SW 1271 (cell line): ENCODE measurements at places on chromosomes 1 and 21.

- no peak for DNase-seq
Measured at GRCh38 chr1:195019385-195019784, 1588.9 kb downstream of the KCNT2 start.

DNA sequence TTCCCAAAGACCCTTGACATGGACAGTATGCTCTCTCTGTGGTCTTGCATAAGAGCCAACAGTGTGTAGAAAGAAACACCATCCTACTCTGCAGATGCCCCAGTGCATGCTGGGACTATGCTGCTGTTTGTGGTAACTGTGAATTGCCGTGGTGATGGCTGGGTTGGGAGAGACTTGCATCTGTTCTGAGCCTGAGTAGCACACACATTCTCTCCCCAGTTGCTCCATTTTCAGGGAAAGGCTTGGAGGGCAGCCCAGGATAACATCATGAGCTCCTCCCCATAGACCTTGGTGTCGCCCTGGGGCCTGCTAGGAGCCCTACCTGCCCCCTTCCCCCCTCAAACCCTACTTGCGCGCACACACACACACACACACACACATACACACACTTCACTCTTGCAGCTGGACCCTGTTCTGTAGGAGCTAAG is 120.9 kb upstream of the IPO9 start:
- DNase-seq, result no peak

- peak; percentile 21 for DNase-seq
Measured at GRCh38 chr1:208093754-208094719, 150.1 kb downstream of the PLXNA2 start.

- no peak for DNase-seq
Measured at GRCh38 chr1:162635418-162635817, 3.2 kb downstream of the DDR2 start.

DNA sequence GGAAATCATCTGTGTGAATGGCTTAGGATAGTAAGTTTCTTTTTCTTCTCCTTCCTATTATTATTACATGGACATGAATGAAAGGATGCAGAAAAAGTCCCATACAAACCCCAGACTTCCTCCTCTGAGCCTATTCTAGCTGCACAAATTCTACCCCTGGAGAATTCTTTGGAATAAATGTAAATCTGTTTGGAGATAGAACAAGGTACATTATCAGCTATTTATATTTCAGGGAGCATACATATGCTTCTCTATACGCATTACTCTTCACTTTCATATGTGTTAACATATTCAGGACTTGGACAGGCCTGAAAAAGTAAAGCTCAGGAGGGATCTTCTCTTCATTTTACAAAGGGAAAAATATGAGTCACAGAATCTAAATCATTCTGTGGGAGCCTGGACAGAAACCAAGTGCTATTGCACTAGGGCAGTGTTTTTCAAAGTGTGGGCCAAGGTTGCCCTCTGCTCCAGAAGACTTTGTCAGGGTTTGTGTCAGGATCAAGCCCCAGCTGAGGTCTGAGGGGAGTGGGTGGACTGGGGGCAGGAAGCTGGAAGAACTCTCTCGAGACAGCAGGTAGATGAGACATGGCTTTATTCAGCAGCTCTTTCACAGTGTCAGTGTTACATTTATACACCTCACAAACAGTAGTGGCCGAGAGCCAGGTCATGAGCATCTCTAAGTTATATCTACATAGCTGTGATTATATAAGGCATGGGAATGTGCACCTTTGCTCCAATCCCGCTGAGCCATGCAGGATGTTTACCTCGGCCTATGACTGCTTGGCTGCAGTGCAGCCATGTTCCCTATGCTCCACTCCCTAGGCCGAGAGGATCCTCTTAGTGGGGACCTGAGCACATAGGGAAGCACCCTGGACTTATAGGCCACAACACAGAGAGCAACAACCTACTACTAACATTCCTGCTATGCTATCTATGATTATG is 114.3 kb downstream of the GDAP2 start:
- no peak for DNase-seq

- DNase-seq, result peak; percentile 64
Measured at GRCh38 chr1:11693024-11693590, 1.6 kb downstream of the DRAXIN start.

DNA sequence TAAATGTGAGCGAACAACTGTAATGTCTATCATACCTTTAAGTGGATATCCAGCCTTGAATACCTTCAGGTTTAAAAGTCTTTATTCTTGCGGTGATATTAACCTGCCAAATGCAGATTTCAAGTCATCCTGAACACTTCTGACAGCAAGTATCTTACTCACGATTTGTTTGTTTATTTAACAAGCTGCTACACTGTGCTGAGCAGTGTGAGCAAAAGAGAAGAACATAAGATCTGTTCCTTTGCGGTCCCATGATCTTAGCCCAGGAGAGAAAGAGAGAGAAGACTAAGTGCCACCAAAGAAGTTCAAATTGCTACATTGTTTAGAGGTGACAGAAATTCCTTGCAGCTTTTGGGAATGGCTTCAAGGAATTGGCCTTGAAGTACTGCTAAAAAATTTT is 9.5 kb upstream of the IL24 start:
- DNase-seq, result no peak

DNA sequence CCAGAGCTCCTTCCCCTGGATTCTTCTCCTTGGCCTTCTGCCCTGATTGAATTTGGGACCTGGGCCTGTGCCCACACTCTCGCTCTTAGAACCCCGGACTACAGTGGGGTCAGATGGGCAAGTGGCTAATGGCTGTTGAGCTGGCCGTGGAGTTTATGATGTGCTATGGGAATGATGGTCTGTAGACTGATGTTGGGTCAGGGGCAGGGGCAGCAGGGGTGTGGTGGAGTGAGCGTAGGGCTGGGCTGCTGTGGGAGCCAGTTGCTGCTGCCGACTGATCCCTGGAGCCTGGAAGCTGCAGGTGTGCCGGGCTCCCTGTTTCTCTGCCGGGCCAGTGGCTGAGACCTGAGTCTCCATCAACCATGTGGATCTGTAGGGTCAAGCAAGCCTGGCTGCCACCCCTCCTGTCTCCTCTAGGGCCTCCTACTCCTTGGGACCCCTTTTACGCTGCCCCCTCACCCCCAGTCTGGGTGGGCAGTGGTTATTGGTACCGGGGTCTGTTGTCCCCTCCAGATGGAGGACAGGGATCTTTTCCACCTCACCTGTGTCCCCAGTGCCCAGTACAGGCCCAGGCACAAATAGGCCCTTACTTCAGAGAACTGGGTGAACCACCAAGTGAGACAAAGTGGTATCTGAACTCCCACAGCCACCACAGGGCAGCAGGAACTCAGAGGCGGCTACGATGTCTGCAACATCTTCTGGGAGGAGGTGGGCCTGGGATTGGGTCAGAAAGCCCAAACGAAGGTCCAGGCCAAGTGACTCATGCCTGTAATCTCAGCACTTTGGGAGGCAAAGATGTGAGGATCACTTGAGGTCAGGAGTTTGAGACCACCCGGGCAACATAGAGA is 5.1 kb downstream of the PODN start:
- no peak for DNase-seq

DNA sequence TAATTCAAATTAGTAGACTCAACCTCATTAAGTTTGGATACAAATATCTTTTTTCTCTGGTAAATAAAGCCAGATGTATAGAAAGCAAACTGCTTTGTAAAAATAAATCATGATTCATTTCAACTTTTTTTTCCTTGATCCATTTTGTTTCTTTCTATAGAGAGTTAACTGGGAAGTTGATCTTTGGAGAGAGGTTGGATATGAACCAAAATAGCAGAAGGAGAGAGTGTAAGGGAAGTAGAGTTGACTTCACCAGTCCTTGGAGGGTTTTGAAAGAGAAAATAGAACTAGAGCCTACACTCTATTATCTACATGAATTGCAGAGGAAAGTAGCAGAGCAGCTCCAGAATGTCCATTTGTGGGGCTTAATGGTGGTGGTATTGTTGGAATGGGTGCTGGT is 243.8 kb downstream of the ADGRL2 start:
- no peak for DNase-seq

GRCh38 chr21:42652527-42653230 is 742 bp upstream of the PDE9A start:
- peak; percentile 59 for DNase-seq

- DNase-seq, result no peak
Measured at GRCh38 chr1:58104960-58105359, 441.6 kb downstream of the OMA1 start.

DNA sequence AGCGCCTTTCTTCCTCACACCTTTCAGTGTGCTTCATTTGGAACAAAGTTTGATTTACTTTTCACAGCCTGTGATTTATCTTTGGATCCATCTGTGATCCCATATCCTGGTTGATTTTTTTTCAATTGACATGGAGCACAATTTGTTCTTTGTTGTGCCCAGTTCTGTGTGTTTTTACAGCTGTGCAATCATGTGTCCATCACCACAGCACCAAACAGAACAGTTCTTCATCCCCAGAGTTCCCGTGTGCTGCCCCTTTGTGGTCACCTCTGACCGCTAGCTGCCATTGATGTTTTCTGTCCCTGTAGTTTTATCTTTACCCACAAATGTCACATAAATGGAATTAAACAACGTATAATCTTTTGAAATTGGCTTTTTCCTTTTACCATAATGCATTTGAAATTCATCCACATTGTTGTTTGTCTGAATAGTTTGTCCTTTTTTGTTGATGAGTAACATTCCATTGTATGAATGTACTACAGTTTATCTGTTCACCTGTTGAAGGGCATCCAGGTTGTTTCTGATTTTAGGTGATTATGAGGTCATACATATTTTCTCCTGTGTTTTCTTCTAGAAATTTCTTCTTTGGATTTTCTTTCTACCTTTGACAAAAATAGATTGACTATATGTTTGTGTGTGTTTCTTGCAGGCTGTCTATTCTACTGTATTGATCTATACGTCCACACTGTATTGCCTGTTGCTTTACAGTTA is 17.4 kb downstream of the MIGA1 start:
- no peak for DNase-seq

DNA sequence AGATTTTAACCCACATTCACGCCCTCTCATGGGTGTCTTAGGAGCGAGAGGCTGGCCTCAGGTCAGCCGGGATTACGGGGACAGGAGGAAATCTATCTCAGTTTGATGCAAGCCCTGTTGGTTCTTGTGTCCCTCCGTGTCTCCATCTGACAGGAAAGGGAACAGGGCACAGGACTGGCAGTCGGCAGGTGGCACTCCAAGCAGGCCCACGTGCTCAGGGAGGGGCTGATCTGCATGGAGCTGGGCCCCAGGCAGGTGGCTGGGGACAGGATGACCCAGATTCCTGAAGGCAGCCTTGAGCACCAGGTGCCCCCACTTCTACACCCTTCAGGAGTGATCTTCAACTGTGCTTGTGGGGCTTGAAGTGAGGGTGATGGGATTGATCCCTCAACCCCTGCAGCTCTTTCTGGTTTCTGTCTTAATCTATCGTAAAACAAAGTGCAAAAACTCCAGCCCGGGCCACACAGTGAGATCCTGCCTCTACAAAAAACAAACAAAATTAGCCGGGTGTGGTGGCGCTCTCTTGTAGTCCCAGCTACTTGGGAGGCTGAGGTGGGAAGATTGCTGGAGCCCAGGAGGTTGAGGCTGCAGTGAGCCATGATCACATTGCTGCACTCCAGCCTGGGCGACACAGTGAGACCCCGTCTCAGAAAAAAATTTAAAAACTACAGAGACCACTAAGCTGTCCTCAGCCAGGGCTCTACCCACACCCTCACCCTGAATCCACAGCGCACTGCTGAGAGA is 8.3 kb downstream of the PLEKHG5 start:
- DNase-seq, result no peak

DNA sequence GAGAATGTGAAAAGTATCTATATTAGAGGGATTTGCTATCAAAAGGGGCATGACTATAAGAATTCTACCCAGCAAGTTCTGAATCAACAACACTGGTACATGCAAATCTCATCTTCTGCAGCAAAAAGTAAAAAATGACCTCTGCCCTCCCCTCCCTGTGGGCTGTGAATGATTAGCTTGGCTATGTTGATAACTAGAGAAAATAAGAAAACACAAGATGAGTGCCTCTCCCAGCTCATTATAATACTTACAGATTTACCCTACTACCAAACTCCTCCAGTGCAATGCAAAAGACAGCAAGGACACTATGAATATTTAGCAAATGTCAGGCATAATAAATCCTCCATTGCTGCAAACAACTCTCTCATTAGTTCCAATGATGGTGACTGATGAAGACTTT is 102.4 kb downstream of the SLC45A1 start:
- DNase-seq, result no peak

DNA sequence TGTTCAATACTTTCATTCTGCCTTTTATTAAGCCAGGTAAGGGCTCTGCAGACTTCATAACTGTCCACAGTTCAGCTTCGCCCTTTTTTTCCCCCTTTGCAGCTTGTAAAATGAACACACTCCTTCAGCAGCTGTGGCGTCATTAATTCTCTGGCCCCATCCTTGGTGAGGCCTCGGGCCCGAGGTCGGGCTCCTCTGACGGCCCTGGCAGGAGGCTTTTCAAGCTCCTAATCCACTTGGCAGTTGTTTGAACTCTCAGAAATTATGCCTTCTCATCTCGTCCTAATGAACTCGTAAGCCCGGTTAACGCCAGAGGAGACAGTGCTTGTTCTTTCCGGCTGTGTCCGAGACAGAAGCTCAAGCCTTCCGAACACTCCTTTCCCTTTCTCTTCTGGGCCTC is 18.1 kb upstream of the EPHA8 start:
- no peak for DNase-seq

DNA sequence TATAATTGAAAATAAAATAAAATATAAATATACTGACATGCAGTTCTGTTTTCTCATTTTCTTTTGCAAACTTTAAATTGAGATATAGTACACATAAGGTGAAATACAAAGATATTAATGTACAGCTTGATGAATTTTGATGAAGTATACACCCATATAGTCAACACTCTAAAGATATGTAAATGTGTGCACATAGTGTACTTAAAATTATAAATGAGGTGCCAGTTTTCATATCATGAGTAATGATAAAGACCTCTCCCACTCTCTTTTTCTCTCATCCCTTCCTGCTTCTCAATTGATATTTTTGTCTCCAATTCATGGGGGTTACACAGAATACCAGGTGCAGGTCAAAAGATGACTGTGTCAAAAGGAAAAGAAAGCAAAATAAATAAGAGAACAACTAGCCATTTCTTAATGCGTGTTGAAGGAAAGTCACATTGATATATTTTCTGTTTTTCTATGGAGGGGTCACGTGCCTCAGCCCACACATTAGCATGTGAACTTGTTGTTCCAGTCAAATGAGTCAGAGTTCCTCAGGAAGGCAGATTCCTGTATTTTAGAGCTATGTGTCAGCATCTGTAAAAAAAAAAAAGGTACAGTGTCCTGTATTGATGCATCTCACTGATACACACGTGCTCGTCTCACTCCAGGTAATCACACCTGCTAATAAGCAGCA is 64.3 kb upstream of the HOOK1 start:
- no peak for DNase-seq
